ENCODE measurements at places on chromosomes 4 and X.
A peak's percentile ranks its signal among the peaks of the same experiment; 100 is the strongest.

DNA sequence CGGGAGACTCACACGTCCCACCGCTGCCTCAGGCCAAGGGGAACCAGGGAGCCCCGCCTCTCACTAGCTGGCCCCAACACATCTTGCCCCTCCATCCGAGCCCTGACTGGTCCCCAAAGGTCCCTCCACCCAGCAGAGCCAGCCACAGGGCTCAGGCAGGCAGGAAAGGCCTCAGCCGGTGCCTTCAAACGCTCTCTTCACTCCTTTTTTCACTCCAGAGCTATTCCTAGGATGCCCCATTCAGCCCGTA, 1.5 kb upstream of the ARHGAP4 start:
- DNase-seq: no peak

GRCh38 chrX:49075347-49075746, 1.5 kb upstream of the PRAF2 start:
- DNase-seq: no peak

DNA sequence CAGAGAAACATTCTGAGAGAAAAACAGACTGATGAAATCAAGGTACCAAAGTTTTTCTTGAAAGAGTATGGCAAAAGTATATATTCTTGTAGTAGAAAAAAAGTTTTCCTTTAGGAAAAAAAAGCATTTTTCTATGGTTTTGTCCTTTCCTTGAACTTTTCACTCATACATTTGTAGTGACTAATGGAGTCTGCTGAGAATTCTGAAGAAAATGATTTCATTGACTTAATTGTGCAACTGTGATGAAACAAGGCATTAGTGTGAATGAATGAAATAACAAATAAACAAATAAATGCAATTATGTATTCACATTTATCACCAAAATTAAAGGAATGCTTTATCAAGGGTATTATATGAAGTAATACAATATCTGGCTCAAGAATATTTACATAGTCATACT, 5.7 kb downstream of the CSN1S1 start:
- DNase-seq: peak; percentile 9

DNA sequence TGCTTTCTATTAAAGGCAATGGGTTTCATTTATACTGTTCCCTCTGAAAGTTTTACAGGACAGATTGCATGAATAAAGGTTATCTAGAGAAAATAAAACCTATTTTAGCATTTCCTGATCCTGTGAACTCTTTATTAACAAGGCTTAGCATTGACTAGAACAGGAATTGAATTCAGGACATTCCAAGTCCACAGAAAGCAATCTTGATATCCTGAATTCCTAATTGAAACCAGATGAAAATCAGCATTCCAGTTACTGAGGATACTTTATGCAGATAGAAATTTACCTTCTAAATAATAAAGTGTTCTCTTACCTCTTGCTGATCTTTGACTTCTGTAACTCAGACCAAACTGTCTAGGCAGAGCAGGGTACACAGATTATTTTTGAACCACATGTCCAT, 151.4 kb downstream of the ZNF518B start:
- no peak for DNase-seq

DNA sequence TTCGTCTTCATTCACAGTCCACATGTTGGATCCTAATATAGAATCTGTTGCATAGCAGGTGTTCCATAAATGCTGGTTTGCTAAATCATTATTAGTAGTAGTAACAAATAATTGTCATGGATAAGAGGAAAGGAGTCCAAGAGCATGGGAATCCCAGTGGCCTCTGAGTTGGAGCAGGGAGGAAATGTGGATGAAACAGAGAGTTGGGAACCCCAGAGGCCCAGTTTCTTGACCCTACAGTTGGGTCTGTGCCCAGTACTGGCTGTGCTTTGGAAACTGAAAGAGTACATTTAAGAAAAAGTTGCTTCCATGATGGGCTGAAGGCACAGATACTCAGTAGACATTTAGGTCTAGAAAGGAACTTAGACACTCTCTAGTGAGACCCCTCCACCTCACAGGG, 149.4 kb upstream of the PSAPL1 start:
- no peak for DNase-seq

- DNase-seq: no peak
These were observed 1.5 kb upstream of the CRLF2 start for GRCh38 chrX:1213971-1214370.

GRCh38 chr4:6362243-6362885, 92.7 kb downstream of the WFS1 start:
- DNase-seq: no peak

- no peak for DNase-seq
These were observed 3.8 kb upstream of the ASB5 start for GRCh38 chr4:176272799-176273198.

DNA sequence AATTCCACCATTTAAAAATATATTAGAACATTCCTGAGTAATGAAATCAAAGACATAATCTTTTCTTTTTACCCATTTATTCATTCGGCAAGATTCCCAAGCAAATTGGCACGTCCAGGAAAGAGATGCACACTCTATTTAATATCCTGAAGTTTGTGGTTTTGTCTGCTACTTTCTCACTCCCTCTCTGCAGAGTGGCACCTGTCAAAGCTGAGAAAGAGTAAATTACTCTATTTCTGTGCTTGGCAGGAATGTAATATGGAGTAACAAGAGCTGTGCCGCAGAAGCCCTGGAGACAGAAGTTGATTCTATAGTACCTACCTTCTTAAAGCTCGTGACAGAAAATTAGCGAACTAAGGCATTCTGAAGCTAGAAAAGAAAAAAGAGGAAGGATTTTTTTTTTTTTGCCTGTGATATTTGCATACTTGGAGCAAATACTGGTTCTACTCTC, 5.5 kb downstream of the GSTCD start:
- no peak for DNase-seq

DNA sequence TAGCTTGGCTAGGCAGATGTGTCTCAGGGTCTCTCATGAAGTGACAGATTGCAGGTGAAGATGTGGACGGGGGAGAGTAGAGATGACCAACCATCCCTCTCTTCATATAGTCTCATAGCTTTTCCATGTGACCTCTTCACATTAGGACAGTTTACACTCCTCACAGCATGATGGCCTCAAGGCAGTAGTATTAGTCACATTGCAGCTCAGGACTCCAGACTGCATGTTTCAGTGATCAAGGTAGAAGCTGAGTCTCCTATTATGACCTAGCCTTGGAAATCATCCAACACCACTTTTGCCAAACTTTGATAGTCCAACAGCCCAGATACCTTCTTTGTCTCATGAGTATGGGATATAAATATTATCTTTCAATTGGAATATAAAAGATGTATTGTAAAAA, 147.7 kb downstream of the GASK1B start:
- DNase-seq: no peak

- no peak for DNase-seq
These were observed 571.9 kb upstream of the FAM241A start for GRCh38 chr4:111573386-111573785.

DNA sequence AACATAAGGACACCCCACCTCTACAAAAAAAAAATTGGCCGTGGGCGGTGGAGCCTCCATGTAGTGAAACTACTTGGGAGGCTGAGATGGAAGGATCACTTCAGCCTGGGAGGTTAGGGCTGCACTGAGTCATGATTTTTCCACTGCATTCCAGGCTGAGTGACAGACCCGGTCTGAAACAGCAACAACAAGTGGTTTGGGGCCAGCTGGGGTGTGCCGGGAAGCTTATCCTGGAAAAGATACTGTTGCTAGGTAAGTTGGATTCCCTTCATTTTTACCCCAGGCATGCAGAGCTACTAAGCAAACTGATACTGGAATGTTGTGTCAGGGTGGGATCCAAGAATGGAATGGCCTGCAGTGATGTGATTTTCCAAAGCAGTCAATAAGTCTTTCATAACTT, 57.0 kb downstream of the XAGE2 start:
- no peak for DNase-seq

- no peak for DNase-seq
These were observed 33.9 kb downstream of the LRP2BP start for GRCh38 chr4:185361872-185362271.

DNA sequence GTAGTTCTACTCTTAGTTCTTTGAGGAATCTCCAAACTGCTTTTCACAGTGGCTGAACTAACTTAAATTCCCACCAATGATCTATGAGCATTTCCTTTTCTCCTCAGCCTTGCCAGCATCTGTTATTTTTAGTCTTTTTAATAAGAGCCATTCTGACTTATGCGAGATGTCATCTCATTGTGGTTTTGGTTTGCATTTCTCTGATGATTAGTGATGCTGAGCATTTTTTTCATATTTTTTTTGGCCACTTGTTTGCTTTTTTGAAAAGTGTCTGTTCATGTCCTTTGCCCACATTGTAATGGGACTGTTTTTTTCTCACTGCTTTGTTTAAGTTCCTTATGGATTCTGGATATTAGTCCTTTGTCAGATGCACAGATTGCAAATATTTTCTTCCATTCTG, 21.5 kb upstream of the PHKA1 start:
- no peak for DNase-seq

- no peak for DNase-seq
These were observed 993.9 kb downstream of the PDHA2 start for GRCh38 chr4:96833831-96834230.

- DNase-seq: peak; percentile 12
These were observed 130.2 kb downstream of the CHRDL1 start for GRCh38 chrX:110665223-110666002.

DNA sequence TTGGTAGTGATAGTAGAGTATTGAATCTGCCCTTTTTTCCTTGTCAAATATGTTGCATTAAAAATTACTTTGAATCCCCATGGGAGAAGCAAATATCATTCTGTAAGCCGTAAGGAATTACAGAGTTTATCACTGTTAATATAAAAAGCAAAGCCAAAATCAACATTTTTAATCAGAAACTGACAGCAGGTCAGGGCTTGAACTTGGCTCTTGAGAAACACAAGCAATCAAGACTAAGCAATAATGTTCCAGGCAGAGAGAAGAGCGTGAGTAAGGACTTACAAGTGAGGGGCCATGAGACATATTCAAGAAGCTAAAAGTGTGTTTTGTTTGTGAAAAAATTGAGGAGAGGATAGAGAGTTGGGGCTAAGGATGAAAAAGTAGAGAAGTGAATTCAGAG, 68.2 kb downstream of the ARHGAP6 start:
- DNase-seq: no peak

All from amniotic stem cell (primary cell).